RWPE1 (cell line): ENCODE measurements at places on chromosomes 2 and 18.

DNA sequence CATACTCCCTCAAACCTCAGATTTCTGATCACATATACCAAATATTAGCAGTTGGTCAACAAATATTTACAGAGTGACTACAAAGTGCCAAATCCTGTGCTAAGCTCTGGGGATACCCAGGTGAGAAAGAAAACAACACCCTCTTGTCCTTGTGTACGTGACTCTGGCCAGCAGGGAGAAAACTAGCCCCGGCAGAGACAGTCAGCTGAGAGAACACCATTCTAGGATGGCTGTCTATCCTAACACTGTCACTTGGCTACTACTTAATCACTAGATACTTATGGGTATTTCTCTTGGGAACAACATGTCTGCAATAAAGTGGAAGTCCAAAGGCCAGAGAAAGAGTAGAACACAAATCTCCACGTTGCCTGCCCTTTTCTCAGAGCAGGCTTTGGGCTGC is 57.9 kb upstream of the CD226 start:
- no peak for DNase-seq

DNA sequence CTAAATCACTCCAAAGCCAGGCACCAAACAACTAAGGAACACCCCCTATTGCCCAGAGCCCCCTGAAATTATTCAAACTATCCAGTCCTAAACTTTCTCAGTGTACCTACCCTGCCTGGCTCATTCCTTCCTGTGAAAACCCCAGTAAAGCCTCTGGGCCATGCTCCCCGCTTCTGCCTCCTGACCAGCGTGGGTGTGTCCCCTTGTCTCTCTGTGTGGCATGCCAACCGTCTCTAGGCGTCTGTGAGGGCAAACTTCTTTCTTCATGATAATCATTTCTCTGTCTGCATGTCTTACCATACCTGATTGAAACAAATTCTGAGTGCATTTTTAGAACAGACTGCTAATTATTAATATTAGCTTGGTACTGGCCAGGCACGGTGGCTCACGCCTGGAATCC is 109.0 kb upstream of the MSH2 start:
- DNase-seq: no peak

DNA sequence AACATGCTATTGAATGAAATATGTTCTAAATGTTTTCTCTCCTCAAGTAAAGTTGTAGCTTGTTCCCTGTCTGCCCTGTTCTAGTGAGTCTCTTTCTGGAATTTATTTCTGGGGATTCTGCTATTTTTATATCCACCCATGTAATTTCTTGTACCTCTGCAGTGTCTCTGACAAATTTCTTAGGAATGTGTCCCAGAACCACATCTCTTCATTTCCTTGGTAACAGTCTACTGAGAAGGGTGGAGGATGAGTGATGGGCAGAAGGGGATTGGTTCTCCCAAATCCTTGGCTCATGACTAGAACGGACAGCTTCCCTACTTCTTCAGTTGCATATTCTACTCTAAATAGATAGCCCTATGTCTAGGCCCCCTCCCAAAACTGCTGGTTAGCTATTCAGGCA is 490.6 kb upstream of the LINC00305 start:
- no peak for DNase-seq

DNA sequence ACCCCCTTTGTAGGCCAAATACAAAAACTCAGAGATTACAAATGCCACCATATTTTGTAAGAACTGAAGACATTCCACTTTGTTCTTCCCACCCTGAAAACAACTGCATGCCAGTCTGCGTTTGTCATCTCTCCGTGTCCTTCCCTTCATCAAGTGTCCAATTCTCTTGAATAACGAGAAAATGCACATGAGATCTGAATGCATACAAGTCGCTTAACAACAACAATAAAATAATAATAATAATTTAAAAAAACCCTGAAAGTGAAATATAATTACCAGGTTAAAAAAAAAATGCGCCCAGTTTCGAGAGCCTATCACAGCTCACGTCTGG is 2.0 kb upstream of the SETBP1 start:
- DNase-seq: no peak

GRCh38 chr2:97849881-97850528 is 136.6 kb downstream of the ZAP70 start:
- peak; percentile 65 for DNase-seq

GRCh38 chr2:147327613-147328012 is 517.2 kb upstream of the ACVR2A start:
- DNase-seq: no peak

DNA sequence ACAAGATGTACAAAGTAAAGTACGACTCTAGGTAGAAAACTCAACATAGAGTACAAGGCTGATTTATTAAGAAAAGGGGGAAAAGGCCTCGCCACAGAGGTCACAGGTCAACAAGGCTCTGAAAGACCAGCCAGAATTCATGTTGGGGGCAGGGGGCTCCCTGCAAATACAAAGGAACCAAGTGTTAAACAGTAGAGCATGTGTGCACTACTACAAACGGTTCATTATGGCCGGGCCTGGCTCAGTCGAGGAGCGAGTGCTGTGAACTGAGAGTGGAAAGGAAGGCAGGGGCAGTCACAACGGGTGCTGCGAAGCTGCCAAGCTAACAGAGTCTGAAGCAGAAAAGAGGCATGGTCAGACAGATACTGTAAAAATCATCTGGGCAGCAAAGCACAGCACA is 77.1 kb downstream of the MBOAT2 start:
- DNase-seq: no peak

- no peak for DNase-seq
Observed at GRCh38 chr2:50680646-50681045, 351.3 kb downstream of the NRXN1 start.

- no peak for DNase-seq
Observed at GRCh38 chr2:143248631-143249030, 119.4 kb downstream of the ARHGAP15 start.

DNA sequence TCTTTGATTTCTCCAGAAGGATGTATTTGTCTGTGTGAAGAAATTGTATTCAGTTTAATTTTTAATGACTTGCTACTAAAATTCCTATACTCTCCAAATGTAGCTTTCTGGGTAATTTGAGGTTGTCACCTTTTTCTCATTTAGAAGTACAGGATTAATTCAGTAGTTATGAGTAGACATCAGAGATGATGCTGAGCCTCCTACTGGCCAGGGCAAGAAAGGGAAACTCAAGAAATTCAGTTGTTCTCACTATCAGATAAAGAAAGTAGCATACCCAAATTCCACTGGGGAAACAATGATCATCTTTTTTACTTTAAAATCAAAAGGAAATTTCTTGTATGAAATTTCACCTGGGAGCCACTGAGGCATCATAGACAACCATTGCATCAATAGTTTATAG is 199.4 kb downstream of the SATB2 start:
- DNase-seq: no peak

GRCh38 chr2:157348291-157348921 is 22.8 kb upstream of the ERMN start:
- no peak for DNase-seq

- no peak for DNase-seq
Observed at GRCh38 chr2:128617661-128618060, 299.0 kb upstream of the HS6ST1 start.

GRCh38 chr18:2971741-2972552 is 41.0 kb downstream of the LPIN2 start:
- no peak for DNase-seq

DNA sequence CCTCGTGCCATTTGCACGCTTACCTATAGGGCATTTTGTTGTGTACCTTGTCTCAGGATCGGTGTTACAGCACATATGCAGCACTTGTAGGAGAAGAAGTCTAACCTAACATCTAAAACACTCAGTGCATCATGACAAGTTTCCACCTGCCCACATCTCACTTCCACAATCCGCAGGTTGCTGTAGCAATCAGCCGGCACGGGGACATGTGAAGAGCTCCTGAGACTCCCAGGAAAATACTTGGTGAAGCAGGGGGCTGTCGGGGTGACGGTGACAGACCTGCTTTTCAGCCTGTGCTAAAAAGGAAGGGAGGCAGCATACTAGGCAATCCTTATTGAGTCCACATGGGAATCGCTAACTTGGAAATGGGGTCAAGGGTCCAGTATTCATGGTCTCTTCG is 172.2 kb downstream of the MYT1L start:
- no peak for DNase-seq

DNA sequence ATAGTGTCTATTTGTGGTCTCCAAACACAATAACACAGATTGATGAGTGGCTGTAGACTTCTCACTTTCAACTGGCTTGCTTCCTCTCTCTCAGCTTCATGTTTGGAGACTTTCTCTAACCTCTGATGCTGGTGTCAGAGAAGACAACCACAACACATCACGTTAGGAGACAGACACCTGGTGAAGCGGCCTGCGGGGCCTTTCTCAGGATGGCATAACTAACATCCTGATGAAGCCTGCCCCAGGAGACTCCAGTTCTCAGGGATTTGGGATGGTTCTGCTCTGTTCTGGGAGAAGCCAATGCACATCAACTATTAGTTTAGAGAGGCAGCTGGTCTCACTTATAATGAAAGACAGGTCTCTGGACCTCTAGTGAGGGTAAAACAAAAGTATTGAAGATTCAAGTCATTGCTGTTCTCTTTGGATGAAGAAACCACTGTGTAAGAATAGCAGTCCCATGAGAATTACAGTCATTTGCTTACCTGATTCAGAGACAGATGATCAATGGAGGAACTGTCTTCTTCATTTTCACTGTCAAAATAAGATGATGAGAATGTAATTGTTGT is 2.0 kb downstream of the IL1A start:
- DNase-seq: no peak

DNA sequence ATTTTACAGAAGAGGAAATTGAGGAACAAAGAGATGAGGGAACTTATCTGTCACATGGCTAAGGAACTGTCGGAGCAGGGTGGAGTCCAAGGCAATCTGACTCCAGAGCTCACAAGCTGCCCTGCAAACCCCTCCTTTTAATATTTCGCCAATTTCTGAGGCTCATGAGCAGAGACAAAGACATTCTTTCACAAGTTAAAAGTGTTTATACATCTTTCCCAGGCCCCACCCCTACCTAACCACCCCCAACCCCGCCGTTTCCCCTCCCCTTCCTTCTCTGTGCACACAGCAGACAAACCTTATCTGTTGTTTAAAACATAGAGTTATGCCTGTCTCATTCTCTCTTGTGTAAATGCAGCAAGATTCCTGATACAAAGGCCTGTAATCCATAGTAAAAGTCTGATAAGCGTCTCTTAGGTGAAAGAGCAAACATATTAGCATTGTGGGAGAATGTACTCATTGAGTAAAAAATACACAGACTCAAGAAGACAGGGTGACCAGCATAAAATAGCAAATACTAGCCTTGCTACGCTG is 44.3 kb downstream of the EPHA4 start:
- DNase-seq: no peak

DNA sequence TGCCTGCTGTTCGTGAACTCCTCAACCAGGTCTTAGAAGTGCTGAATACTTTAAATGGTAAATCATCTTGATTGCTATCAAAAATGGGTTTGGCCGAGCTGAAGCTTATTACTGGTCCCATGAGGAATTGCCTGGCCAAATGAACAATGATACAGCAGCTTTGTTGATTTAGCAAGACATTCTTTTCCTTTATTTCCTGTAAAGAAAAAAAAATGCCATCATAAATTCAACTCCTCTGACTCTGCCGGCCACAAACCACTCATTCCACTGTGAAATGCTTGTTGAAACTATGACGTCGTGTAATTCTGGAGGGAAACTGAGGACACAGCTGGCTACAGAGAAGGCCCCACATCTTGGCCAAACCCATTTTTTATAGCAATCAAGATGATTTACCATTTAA is 74.2 kb upstream of the ID2 start:
- DNase-seq: no peak

DNA sequence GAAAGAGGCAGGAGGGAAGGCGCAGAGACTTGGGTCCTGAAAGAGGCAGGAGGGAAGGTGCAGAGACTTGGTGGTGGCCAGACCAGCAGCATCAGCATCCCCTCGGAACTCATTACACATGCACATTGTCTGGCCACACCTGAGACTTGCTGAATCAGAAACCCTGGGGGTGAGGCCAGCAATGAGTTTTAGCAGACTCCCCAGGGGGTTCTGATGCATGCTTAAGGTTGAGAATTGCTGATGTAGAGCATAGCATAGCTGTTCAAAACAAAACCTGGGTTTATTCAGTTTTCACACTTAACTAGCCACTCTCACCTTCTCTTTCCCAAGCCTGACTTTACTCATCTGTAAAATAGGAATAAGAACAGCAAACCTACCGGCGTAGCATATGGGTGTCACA is 122.9 kb downstream of the MRO start:
- no peak for DNase-seq

DNA sequence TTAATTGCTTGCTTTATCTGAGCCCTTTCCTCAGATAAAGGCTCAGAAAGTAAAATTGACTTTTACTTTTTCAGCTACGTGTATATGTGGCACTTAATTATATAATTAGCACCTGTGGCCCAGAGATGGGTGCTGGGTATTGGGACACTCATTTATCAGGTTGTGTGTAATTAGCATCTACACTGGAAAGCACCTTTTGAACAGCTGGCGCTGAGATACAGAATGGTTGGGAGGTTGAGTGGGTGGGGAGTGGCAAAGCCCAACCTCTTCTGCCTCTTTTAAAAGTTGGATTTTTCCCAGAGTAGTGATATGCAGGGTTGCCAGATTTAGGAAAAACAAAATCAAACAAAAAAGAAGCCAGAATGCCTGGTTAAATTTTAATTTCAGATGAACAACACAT is 23.9 kb downstream of the SPTBN1 start:
- DNase-seq: no peak

GRCh38 chr2:118095610-118096009 is 7.3 kb downstream of the INSIG2 start:
- no peak for DNase-seq

DNA sequence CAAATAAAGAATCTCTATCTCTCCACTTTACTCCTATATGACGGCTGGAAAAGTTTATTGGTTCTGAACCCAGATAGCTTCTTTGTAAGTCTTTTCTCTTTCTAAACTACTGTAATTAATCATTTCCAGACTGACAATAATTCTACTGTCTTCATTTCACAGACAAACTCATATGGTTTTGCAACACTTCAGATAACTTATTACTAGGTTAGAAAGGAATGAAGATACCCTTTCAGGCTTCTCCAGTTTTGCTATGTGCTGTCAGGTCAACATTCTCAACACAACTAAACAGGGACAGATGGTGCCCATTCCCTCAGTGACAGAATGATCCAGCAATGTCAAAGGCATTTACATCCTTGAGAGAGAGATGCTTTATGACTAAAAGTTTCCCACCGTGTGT is 198.5 kb upstream of the ITGA4 start:
- no peak for DNase-seq

GRCh38 chr2:9990736-9991135 is 39.2 kb downstream of the GRHL1 start:
- no peak for DNase-seq

- no peak for DNase-seq
Observed at GRCh38 chr18:42365591-42365990, 410.6 kb downstream of the PIK3C3 start.

GRCh38 chr2:241560883-241561474 is 2.4 kb downstream of the BOK start:
- no peak for DNase-seq

GRCh38 chr18:61831071-61831470 is 61.7 kb downstream of the RNF152 start:
- DNase-seq: no peak

- DNase-seq: no peak
Observed at GRCh38 chr2:85393836-85394235, 16.3 kb downstream of the CAPG start.
